Left renal cortex interstitium (tissue), 4 donors: ENCODE measurements at places on chromosomes 7 and 10. TPM values are rescaled to one million over a fixed set of nuclear protein-coding genes. Genes with fewer than 3 reads are reported as not detected.

Gene GRID2IP
- 0.54 TPM for polyA plus RNA-seq

Gene GBX1
- 0.17 TPM for polyA plus RNA-seq

Gene ZNF777
- 14.1 TPM for polyA plus RNA-seq

Gene ANKMY2
- 34.4 TPM for polyA plus RNA-seq

Gene ANKRD2
- 0.38 TPM for polyA plus RNA-seq

Gene SCART1
- 4.3 TPM for polyA plus RNA-seq

Gene FAM25C
- polyA plus RNA-seq: not detected

Gene OPALIN
- not detected for polyA plus RNA-seq

Gene FAM20C
- 70.3 TPM for polyA plus RNA-seq

Gene ACSM6
- polyA plus RNA-seq: 0.47 TPM

Gene CDHR3
- 8.9 TPM for polyA plus RNA-seq

Gene UBE3C
- polyA plus RNA-seq: 36.2 TPM

Gene HMX2
- 1.4 TPM for polyA plus RNA-seq

- DNase-seq: no peak
Measured at GRCh38 chr7:30207376-30207775, 72.6 kb downstream of the MTURN start.

- DNase-seq: no peak
Measured at GRCh38 chr7:35714862-35715261, 19.9 kb upstream of the HERPUD2 start.

DNA sequence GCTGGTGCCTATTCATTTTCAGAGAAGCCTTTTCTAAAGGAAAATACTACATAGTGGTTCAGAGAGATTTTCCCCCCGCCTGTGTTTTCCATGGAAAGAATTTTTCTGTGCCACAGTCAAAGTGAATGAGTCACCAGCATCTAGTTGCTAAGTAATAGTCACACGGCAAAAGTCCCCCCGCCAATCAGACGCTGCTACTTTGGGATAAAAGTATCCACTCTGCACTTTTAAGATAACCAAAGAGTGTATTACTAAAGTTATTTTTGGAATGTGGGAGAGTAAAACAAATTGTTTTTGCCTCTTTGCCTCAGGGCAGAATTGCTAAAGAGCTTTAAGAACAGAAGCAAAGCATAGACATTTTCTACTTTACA is 23.5 kb downstream of the ABLIM1 start:
- no peak for DNase-seq

DNA sequence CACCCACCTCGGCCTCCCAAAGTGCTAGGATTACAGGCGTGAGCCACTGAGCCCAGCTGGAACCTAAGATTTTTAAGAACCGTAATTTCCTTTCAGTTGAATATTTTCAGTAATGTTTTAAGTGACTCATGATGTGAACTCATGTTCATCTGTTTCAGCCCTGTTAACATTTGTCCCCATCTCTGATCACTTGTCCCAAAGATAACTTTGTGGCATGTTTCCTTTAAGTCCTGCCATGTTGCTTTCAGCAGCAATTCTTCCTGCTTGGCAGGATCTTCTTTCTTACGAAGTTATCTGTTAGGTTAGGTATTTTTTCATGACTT is 19.3 kb downstream of the ZRANB1 start:
- no peak for DNase-seq

GRCh38 chr10:93288679-93289634 is 193.2 kb downstream of the MYOF start:
- DNase-seq: peak; percentile 47

DNA sequence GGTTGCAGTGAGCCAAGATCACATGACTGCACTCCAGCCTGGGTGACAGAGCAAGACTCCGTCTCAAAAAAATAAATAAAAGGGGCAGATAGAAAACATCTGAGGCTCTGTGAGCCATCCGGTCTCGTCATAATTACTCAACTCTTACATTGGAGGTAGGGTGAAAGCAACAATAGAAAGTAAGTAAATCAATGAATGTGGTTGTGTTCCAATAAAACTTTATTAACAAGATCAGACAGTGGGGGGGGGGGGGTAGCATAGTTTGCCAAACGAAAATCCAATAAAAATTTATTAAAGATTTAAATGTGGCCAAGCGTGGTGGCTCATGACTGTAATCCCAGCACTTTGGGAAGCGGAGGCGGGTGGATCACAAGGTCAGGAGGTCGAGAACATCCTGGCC is 2.8 kb upstream of the ZFAND4 start:
- no peak for DNase-seq

DNA sequence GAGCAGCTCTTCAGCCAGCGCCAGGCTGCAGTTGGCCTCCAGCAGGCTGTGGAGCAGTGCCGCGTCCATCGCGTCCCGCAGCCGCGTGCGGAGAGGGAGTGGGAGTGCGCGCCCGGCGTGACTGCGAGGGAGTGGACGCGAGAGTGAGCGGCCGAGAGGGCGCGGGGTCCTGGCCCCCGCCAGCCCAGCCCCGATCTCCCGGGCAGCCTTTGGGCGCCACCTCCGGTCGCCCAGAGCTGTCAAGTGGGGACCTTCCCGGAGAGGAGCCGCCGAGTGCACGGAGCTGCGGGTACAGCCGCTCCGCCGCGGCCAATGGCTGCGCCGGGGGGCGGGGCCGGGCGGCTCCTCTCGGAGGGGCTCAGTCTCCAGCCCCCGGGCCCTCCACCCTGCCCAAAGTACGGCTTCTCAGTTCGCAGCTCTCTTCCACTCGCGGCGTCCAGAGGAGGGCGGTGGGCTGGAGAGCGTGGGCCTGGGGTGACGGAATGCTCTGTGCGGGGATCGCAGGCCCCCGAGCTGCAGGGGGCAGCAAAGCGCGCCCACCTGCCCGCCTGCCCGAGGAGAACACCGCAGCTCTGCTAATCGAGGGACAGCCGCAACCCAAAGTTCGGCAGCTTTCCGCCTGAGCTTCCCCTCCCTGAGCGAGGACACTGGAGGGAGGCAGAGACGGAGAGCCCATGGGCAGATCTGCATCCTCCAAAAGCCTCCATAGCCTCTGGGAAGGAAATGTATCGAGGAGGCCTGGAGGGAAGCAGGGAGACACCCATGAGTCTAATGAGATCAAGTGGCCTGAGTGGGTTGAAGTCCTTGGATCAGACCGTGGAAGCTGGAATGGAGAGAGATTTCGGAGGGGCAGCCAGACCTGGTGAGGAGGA is at the start of gene CRHR2:
Gene CRHR2, minus strand, starts transcription at position 245 of the 872 bp plus-strand sequence. Its CDS starts 176 bp downstream, at position 69.
- DNase-seq: no peak

GRCh38 chr10:60960031-60960430 is 16.0 kb upstream of the RHOBTB1 start:
- DNase-seq: no peak

DNA sequence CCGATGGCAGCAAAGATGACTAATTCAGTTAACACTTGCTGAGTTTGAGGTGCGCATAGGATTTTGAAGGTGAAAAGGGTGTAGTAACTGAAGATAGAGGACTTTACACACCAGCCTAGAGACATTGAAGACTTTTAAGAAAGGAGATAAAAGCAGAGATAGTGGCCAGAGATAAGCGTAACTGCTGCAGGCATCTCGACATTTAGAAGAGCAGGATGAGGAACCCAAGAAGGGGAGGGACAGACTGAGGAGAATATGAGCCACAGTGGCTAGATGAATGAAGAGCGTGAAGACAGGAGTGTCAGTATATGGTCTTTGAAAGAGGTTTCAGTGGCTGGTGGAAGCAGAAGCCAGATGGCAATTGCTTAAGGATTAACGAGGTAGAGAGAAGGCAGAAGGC is 71.6 kb downstream of the CELF2 start:
- DNase-seq: no peak

DNA sequence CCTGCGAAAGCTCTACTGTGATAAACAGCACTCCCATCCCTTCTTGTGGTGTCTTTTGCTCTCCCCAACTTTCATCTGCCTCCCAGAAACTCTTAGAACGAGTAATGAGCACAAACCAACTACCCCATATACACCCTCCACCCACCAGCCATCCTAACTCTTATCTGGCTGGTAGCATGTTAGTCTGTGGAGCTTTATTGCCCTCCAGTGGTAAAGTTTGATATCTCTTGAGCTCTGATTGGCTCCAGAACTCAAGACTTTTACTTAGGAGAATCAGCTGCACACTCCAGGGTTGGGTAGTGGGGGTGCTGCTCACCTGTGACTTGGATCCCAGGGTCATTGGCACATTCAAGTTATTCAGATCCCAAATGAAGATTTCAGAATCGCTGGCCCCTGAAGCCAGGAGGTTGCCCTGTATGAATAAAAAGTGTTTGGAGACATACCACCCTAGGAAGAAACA is 10.9 kb downstream of the SEC31B start:
- DNase-seq: no peak

DNA sequence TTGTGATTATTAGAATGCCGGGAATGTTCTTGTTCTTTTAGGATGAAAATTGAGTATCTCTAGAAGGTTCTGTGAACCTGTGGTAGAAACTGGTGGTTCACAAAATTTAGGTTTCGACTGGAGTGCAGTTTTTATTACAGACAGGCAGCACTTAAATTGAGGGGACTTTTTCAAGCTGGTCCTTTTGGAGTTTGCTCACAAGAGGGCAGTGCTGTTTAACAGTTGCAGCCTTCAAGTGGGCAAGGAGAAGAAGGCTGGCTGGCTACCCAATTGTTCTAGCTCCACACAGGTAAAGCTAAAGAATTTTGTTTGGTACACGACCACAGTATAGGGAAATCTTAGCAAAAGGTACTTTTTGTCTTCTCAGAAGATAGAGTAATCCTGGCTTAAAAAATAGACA is 233.6 kb downstream of the SNX13 start:
- no peak for DNase-seq

DNA sequence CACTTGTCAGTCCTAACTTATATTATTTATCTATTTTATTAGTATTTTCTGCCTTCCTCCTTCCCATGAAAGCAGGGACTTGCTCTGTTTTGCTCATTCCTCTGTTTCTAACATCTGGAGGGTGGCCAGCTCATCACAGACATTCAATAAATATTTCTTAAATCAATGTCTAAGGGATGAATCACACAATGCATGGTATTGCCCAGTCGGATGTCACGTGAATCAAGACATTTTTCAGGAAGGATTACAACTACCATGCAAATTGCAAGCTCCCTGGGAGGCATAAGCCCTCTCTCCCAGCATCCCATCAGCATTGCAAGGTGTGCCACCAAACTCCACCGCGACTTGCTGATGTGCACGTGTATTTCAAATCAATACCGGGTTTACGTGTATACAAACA is 146.6 kb upstream of the RNF32 start:
- DNase-seq: no peak

DNA sequence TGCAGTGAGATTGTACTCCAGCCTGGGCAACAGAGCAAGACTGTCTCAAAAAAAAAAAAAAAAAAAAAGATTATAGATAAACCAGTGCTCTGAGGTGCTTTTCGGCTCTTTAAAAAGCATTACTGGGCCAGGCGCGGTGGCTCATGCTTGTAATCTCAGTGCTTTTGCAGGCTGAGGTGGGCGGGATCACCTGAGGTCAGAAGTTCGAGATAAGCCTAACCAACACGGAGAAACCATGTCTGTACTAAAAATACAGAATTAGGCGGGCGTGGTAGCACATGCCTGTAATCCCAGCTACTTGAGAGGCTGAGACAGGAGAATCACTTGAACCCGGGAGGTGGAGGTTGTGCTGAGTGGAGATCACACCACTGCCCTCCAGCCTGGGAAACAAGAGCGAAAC is 6.6 kb upstream of the HNRNPF start:
- DNase-seq: no peak

DNA sequence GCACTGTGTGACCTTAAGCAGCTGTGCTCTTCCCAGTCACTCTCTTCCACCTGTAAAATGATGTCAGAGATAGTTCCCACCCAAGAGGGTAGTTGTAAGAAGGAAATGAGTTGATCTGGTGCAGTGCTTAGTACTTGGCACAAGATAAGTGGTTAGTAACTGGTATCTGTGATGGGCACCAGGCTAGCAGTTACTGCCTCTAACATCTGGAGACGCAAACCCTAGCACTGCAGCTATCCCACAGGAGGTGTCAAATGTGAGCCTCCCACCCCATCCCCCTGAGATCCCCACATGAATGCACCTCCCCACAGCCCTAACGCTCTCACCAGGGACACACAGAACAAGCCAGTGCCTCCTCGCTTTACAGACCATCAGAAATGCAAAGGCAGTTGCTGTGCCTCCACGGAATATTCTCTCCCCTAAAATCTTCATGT is 72.0 kb downstream of the KCNMA1 start:
- DNase-seq: no peak

DNA sequence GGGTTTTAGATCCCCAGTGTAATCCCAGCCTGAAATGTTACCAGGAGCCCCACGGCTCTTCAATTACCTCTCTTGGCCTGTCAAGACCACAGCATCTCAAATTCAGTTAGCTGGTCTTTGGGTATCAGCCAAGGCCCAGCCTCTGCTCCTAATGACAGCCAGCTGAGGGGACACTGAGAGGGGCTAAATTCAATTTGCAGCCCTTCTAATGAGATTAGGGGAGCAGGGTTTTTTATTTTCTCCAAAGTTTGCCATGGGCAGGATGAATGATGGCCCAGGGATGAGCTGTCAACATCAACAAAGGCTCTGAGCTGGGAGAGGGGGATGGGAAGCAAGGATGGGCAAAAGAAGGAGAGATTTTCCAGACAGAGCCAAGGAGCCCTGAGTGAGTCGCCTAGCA is 116.8 kb upstream of the TBX20 start:
- DNase-seq: no peak

DNA sequence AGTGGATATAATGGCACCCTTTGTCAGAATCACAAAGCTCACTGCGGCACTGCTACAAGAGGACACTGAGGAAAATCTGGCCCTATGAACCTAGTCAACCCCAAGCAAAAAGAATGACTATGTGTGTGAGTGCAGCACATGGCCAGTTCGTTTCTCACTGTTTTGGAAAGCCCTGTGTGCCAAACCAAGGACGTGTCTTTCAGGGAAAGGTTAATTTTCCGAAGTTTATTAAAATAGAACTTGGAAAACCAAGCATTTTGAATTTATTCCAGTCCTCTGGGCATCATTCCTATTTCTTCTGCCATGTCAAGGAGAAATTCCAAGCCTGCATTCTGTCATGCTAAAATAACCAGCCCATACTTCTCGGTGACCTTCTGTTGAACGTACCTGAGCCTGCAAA is 471.8 kb downstream of the PLXDC2 start:
- DNase-seq: no peak

- DNase-seq: no peak
Measured at GRCh38 chr10:81068460-81068859, 530.8 kb downstream of the SH2D4B start.

GRCh38 chr10:21473541-21473940 is 51.9 kb downstream of the SKIDA1 start:
- DNase-seq: no peak

- DNase-seq: no peak
Measured at GRCh38 chr7:26136831-26137230, 15.2 kb upstream of the NFE2L3 start.
